Kidney capillary endothelial cell (primary cell): ENCODE measurements at places on chromosomes 6 and 20.

DNA sequence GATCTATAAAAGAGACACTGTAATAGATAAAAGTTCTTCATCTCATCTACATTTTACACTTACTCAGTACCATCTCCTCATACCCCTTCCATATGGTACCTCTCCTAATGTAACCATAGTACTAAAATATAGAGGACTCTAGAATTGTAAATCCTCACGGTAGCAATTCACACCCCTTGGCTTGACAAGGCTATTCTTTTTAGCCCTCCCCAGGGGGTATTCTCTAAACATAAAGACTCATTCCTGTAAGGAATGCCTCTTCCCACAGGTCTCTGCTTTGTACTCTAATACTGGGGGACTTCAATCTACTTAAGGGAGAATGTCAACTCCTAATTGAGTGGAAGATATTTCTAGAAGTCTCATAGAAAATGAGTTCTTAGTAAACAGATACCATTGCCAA lies 85.9 kb downstream of the VIP start:
- DNase-seq, result no peak

DNA sequence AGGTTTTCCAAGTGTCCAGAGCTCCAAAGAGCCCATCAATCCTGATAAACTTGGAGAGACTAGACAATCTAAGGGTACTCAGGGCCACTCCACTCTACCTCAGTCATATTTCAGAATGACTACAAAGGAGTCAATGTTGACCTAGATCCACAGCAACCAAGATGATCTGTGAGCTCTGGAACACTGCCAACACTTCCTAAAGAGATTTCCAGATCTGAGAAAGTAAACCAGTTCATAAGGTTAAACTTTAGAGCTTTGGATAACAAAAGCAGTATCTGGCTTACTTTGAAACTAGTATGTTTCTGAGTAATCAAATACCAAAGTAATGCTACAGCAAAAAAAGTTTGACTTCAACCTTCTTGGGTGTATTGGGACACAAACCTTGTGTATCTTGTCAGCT lies 122.7 kb downstream of the BTBD9 start:
- no peak for DNase-seq

DNA sequence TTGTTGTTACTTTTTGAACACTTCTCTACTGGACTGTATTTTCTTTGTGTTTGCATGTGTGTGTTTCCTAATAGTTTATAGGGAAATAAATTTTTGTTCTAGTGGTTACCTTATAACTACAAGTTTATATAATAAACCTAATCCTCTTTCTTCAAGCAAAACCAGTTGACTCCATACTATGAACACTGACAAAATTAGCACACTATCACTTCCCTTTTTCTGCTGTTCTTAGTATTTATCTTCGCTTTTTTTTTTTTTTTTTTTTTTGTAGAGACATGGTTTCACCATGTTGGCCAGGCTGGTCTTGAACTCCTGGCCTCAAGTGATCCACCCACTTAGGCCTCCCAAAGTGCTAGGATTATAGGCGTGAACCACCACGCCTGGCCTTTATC lies 25.0 kb upstream of the C6orf62 start:
- DNase-seq, result no peak

DNA sequence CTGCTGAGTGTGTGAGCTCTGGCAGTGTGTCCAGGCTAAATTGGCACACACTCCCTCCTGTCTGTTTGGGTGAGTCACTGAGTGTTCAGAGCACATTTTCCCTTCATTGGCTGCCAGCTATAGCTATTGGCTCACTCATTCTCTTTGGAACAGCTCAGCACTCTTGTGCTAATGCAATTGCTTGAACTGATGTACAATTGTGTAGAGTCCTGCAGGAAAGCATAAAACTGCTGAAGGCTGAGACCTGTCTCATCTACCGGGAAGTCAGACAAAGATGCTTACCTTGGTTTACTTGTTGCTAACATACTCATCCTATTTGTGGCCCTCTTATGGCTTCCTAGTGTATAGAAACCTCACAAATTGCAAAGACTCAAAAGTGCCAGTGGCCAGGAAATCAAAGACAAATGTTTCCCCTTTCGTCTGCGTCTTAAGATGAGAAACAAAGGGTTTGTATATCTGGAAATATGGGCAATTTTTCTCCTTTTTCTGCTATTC lies 351.0 kb downstream of the BCKDHB start:
- DNase-seq, result peak; percentile 88

DNA sequence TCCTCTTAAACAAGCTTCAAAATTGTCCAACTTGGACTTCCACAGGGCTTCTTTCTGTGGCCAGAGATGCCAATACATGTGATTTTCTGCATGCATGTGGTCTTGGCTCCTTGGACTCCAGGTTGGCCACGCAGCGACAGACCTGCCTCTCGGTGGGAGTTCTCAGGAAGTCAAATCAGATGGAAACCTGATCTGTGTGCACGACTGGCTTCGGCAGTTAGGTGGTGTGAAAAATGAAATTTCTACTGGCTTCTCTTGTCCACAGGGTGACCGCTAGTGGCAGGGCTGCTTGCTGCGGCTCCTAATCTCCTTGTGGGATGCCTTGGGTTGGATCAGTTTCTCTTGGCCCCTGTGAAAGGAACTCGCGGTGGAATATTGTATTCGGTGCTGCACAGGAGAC lies 57.3 kb downstream of the PHACTR3 start:
- DNase-seq, result no peak

- DNase-seq, result peak; percentile 85
Observed at GRCh38 chr20:10040070-10040975, 5.5 kb downstream of the ANKEF1 start.

DNA sequence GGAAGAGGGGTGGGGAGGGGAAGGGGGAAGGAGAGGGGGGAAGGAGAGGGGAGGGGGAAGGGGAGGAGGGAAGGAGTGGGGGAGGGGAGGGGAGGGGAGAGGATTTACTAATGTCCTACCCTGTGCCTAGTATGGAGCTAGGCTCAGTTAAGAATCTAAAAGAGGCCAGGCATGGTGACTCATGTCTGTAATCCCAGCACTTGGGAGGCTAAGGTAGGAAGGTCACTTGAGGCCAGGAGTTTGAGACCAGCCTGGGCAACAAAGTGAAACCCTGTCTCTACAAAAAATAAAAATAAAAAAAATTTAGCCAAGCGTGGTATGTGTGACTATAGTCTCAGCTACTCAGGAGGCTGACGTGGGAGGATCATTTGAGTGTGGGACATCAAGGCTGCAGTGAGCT lies 13.0 kb downstream of the UBE2J1 start:
- DNase-seq, result no peak

GRCh38 chr6:31615748-31616147 lies 714 bp downstream of the AIF1 start:
- no peak for DNase-seq

- DNase-seq, result no peak
Observed at GRCh38 chr6:99446076-99446475, 21.0 kb upstream of the PNISR start.

DNA sequence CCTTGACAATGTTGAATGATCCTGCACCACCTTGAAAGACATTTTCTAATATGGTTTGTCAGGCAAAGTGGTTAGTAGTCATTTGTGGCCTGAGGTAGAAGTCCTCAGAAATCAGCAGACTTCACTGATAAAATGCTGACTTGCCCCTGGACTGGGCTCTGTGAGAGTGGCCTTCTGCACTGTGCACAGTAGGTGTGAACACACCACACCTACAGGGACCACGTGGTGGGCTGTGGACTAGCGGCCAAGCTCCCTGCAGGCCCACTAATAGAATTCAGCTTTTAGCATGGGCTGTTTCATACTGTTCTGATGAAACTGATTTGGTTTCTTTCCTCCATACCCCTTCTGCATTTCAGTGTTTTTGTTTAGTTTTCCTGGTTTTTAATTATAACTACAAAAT lies 7.3 kb downstream of the BPHL start:
- DNase-seq, result no peak

GRCh38 chr6:117564681-117565080 lies 37.6 kb downstream of the GOPC start:
- DNase-seq, result no peak

GRCh38 chr6:5781966-5782556 lies 224.7 kb downstream of the NRN1 start:
- no peak for DNase-seq

DNA sequence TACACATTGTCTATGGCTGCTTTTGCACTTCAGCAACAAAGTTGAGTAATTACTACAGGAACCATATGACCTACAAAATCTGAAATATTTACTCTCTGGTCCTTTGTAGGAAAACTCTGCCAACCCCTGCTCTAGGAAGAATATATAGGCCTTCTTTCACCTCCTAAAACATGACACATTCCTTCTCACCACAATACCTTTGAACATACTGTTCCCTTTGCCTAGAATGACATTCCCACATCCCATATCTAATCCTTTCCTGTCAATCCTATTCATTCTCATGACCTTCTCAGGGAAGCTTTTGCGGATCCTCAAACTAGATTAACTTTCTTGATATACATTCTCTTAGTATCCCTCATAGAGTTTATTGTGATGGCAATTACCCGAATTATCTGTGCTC lies 18.0 kb upstream of the NCOA6 start:
- no peak for DNase-seq

- DNase-seq, result peak; percentile 27
Observed at GRCh38 chr6:82364087-82365015, 734 bp downstream of the TPBG start.

DNA sequence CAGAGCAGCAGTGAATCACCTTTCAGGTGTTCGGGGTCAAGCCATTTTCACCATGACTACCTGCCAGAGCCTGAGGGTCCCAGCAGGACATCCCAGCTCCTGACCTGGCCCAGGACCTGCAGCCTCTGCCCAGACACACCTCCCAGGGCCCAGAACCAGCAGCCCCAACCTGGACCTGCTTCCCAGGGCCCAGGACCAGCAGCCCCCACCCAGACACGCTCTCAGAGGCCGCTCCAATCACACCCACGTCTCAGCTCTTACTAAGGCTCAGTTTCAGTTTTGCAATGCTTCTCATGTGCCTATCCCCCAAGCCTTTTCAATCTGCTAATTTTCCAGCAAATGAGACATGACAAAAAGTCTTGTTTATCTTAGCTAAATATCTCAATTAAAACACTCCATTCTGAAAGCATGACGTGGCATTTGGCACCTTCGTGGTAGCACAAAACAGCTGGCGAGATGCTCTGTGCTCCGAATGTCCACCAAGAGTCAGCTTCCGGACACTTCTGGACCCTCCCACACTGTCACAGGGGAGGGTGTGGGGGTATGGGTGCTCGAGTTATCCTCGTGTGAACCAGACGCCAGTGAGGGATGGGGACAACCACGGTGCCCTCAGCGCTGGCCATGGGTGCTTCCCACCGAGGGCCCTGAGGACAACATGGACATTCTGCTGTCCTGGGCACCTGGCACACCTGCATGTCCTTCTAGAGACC lies 253.2 kb downstream of the DLL1 start:
- DNase-seq, result no peak

- DNase-seq, result no peak
Observed at GRCh38 chr20:308427-309038, 11.2 kb downstream of the ZCCHC3 start.

GRCh38 chr6:33124525-33124901 lies 48.7 kb downstream of the HLA-DPB1 start:
- no peak for DNase-seq

DNA sequence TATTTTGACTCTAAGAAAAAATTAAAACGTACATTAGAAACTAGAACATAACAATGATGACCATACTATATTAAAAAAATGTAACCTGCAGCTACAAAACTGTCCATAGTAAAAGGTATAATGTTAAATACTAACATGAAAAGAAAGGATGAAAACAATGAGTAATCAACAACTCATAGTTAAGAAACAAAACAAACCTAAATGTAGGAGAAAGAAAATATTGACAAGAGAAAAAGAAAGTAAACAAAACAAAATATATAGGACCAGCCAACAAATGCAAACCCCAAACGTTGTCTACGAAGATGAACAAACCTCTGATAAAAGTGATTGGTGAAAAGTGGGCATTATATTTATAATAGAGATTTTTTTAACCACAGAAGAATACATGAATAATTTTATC lies 41.1 kb upstream of the ADGRG6 start:
- no peak for DNase-seq

- no peak for DNase-seq
Observed at GRCh38 chr6:131792091-131792496, 15.7 kb upstream of the ENPP1 start.

GRCh38 chr20:35319192-35319870 lies 27.1 kb upstream of the FAM83C start:
- DNase-seq, result no peak

GRCh38 chr6:42599558-42599957 lies 35.7 kb downstream of the UBR2 start:
- no peak for DNase-seq

GRCh38 chr6:170072246-170072645 lies 218.6 kb downstream of the DLL1 start:
- no peak for DNase-seq

DNA sequence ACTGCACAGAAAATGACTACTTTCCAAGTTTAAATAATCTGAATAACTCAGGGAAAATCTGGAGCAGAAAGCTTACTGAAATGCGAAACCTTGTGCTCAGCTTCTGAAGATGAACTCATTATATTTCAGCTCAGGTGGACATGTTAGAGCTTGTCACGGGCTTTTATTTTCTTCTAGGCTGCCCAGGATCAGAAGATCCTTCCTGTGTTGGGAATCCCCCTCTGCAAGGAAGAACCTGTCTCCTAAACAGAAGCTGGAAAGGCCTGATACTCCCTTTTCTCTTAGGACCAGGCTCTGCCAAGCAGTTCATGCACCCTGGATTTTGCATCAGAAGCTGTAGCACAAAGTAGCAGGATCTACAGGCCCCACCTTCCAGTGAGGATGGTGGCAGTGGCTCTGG lies 5.1 kb upstream of the SLC2A12 start:
- no peak for DNase-seq

- no peak for DNase-seq
Observed at GRCh38 chr6:143099647-143100046, 39.0 kb downstream of the AIG1 start.

DNA sequence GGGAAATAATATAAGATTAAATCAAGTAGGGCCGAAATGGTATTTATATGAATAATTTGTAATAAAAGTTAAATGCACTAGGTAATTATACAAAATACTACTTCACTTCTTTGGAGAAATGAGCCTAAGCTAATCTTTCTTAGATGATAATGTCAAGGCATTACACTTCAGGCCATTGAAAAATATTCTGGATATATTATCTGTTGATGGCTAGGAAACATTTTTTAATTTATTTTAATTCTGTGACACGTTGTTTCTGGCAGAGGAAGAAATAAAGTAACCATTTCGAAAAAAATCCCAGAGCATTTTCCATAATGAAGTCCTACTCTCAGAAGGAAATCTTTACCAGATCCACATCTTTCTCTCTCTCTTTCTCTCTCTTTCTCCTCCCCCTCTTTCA lies 133.9 kb downstream of the MMUT start:
- no peak for DNase-seq
